ENCODE measurements at places on chromosomes 3 and 15.

GRCh38 chr3:128271536-128272332 is 118.5 kb downstream of the EEFSEC start:
- DNase-seq, result no peak

DNA sequence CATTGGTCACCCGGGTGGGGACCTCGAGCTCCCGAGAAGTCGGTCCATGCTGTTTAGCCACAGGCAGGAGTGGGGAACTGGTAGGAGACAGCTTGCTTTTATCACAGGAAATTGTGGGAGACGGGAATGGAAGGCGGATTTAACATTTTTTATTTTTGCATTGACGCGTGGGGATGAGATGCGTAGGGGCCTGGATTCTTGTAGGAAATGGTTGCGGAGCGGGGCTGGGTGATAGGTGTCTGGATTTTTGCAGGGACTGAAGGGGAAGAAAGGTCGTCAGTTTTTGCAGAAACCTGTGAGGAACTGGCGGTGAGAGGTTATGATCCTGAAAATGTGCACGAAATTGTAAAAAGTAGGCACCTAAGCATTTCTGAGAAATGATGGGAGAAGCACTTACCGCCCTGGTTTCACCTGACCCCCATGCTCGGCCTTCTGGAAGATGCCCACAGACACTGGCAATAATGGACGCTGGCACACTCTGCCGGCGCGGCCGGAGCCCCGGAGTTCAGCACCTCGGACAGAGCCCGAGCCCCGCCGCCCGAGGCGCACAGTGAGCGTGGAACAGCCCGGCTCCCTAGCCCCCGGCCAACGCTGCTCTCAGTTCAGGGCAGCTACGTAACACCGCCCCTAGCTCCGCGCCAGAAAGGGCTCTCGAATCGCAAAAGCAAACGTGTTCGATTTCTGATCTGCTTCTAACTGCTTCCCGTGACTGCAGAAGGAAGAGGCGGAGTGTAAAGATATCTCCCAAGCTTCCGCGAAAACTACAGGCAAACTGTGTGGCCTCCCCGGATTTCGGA is 928 bp downstream of the ANKRD34C start:
- DNase-seq, result peak; percentile 26

- no peak for DNase-seq
Observed at GRCh38 chr15:51966192-51966591, 5.4 kb downstream of the LEO1 start.

GRCh38 chr3:60015032-60015705 is 965.3 kb upstream of the CFAP20DC start:
- DNase-seq, result no peak

All from activated naive CD4-positive, alpha-beta T cell treated with Interleukin-2 at 50 U/mL for 16 hours (primary cell).